Cerebellum (tissue), 4 donors: ENCODE measurements at places on chromosomes 12 and 14. TPM values are rescaled to one million over a fixed set of nuclear protein-coding genes. Genes with fewer than 3 reads are reported as not detected.

GRCh38 chr14:61145034-61145902, 135.9 kb downstream of the TMEM30B start:
- no peak for DNase-seq

DNA sequence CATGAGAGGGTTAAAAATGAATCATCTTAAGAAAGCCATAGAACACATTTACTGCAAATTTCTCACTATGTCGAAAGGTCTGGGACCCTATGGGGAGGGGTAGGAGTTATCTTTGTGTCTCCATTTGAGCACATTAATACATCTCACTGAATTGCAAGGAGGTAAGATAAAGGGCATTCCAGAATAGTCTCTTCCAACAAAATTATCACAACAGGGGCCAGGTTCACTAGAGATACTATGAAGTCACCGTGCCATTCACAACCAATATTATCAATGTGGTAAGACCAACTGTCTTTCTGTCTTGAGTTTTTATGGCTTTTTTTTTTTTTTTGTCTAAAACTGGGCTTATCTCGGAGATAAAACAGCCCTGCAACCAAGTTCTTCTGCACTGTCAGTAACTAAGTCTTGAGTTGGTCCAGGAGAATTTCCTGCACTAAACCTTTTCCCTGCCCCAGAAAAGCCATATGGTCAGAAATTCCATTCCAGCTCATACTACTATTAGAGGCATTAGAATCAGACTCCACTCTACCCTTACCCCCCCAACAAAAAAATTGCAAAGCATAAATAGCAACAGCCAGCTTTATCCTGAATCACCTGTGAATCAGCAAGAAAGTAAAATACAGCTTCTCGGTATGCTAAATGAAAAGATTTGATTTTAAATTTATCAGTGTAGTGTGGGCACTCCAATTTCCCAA, 79.7 kb downstream of the PTPRR start:
- DNase-seq: peak; percentile 55

- DNase-seq: no peak
Observed at GRCh38 chr12:24118668-24119067, 169.2 kb upstream of the SOX5 start.

DNA sequence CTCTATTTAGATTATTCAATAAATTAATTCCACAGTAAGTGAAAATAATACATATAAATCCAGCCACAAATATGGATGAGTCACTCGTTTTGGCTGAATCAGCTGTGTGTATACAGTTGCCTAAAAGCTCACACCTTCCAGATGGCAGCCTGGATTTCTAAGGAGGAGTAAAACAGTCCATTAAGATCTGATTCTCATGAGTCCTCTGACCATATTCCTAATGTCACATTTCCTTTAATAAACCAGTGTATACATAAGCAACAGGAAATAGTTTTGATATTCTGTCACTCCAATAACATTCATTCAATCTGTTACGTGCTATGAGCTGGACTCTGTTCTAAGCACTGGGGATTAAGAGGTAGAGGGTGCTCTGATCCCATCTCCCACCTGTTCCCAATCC, 21.8 kb downstream of the MDM1 start:
- DNase-seq: no peak

DNA sequence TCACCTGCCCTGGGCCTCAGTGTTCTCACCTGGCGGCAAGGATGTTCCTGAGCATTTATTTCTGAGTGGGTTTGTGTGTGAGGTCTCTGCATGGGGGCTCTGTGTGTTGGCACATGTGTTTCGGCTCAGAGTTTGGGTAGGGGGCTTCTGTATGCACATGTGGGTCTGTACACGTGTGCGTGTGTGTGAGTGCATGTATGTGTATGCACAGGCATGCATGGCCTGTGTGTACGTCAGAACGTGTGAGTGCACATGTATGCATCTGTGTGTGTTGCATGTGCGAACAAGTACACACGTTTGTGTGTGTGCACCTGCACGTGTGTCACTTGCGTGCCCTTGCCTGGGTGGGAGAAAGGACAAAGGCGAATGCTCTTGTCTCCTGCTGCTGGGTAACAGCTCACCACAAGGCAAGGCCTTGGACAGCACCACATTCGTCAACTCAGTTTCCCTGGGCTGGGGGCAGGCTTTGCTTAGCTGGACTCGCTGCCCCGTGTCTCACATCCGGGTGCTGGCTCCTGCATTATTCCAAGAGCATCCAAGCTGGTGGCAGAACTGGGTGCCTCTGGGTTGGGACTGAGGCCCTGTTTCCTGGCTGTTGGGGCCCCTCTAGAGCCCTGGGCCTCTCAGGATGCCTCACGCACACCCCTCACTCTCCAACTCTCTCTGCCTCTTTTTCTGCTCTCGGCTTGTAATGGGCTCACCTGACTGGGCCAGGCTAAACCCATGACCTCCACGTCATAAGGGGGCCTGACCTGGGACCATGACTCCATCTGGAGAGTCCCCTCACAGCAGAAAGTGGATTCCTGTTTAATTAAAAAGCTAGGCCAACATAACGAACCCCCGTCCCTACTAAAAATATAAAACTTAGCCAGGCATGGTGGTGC, 153.6 kb upstream of the C14orf180 start:
- DNase-seq: no peak

Gene RITA1
- total RNA-seq: 10.9 TPM

Gene TPH2
- 1.00 TPM for total RNA-seq

DNA sequence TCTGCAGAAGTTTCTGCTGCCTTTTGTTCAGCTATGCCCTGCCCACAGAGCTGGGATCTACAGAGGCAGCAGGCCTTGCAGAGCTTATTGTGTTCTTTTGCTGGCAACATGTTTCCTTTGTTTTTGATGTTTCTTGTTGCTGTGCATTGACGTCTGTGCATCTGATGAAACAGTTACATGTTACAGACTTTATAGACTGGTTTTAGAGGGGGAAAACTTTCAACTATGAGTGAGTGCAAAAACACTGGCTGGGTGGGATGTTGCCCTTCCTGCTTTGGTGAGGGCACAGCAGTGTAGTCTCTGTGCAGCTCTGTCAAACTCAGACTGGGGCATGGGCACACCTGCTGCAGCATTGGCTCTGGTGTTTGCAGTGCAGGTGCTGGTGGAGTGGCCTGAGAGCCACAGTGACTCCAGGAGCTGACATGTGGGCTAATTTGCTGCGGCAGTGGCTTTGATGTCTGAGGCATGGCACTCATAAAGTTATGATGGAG, 26.9 kb downstream of the CLEC6A start:
- DNase-seq: no peak

GRCh38 chr14:63949696-63950095, 96.9 kb downstream of the SYNE2 start:
- DNase-seq: no peak

Gene SOAT2
- total RNA-seq: 0.27 TPM

Gene GLIPR1
- total RNA-seq: 2.9 TPM

DNA sequence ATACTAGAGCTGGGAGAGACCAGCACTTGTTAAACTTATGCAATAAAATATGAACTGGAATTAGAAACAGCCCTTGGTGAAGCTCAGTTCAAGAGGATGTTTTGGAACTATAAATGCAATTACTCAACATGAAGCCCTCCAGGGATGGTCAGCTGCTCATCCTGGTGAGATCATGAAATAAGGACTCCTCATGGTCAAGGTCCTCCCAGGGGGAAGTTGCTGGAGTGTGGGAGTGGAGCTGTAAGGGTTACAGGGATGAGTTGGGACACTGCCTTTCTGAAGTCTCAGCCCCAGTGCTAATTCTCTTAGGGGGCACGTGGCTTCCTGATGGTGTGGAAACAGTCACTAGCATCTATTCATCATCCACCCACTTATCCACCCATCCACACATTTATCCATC, 301.7 kb upstream of the SFSWAP start:
- DNase-seq: no peak
